ENCODE measurements at places on chromosomes 2 and 18. TPM values are rescaled to one million over a fixed set of nuclear protein-coding genes. Genes with fewer than 3 reads are reported as not detected.

The VWC2L gene
- 0.11 TPM for total RNA-seq

The ANKRD30BL gene
- total RNA-seq, result 1.3 TPM

DNA sequence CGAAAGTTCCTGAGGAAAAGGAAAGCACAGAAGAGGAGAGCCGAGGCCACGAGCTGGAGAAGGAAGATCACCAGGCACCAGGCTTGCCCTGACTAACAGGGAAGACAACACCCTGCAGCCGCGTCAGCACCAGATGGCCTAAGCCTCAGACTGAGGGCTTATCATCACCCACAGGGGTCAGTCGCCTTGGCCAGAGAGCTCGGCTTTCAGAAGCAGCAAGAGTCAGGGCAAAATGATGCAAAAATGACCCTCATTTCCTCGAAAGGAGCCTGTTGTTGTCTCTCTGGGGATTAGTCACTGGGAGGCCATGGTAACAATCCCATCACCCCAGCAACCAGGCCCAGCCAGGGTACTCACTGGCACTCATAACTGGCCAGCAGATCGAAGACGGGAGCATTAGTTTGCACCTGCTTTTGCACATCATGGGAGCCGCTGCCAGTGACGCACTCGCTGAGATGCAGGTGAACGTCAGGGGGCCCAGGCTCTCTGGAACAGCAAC, 42.7 kb upstream of the ZFP36L2 start:
- H3K27me3 ChIP-seq, result no peaks in the 10 kb centered on the region
- DNase-seq, result peak; percentile 91
- H3K27ac ChIP-seq, result peak overlapping the region; percentile 92

DNA sequence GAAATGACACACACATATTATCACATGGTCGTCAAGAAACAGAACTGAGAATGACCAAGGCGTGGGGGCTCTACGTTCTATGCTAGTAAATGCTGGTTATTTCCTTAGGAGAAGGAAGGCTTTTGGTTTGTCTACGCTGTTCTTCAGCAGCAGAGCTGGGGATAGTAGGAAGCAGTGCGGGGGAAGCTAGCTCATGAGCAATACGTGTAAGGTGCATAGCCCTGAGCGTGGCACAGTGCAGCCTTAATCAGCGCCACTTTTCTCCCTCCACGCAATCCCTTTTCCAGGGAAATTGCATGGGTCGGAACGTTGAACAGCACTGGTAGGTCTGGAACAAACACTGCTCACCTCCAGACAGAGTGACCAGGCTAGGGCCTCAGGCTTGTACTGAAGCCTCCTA, 199.6 kb upstream of the FBXO11 start:
- no peaks in the 10 kb centered on the region for H3K36me3 ChIP-seq
- H3K4me3 ChIP-seq, result no peak overlapping the region
- no peak for DNase-seq
- no peaks in the 10 kb centered on the region for H3K27me3 ChIP-seq

The TMEM150A gene
- total RNA-seq, result 22.3 TPM

- no peaks in the 10 kb centered on the region for H3K36me3 ChIP-seq
- H3K27ac ChIP-seq, result no peak overlapping the region
- no peak for DNase-seq
- H3K4me1 ChIP-seq, result no peaks in the 10 kb centered on the region
- H3K27me3 ChIP-seq, result no peaks in the 10 kb centered on the region
These were observed 30.6 kb upstream of the FAM237A start for GRCh38 chr2:206611736-206612135.

- H3K27ac ChIP-seq, result no peak overlapping the region
- H3K27me3 ChIP-seq, result no peaks in the 10 kb centered on the region
- no peak overlapping the region for H3K4me3 ChIP-seq
- no peaks in the 10 kb centered on the region for H3K36me3 ChIP-seq
- peaks cover 22% of the 10 kb centered on the region for H3K4me1 ChIP-seq
- DNase-seq, result no peak
These were observed 103.5 kb upstream of the PPP1CB start for GRCh38 chr2:28648147-28648546.

DNA sequence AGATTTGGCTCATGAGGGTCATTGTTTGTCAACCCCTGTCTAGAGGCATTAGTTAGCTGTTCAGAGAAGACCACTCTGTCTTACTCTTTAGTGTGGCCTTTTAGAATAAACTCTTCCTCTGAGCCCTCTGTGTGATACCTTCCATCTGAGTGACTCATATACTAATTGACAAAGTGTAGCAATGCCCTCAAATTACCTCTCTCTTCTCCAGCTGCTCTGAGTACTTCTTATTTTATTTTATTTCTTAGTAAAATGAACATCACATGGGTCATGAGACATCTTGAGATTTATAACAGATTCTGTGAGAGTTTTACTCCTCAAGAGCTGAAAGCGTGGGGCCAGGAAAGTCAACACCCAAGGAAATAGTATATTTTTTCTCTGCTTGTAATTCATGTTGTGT, 67.4 kb downstream of the KCTD18 start:
- no peak for DNase-seq
- no peak overlapping the region for H3K4me3 ChIP-seq
- no peaks in the 10 kb centered on the region for H3K36me3 ChIP-seq
- peaks cover 2% of the 10 kb centered on the region for H3K4me1 ChIP-seq
- H3K27ac ChIP-seq, result no peak overlapping the region

The GRHL1 gene
- total RNA-seq, result 0.87 TPM

GRCh38 chr2:85277416-85278158, 50.2 kb downstream of the TGOLN2 start:
- DNase-seq, result peak; percentile 73
- H3K27ac ChIP-seq, result peak overlapping the region; percentile 68
- H3K27me3 ChIP-seq, result no peaks in the 10 kb centered on the region
- no peak overlapping the region for H3K4me3 ChIP-seq
- no peaks in the 10 kb centered on the region for H3K36me3 ChIP-seq

The IL36G gene
- not detected for total RNA-seq

The NPPC gene
- total RNA-seq, result not detected

DNA sequence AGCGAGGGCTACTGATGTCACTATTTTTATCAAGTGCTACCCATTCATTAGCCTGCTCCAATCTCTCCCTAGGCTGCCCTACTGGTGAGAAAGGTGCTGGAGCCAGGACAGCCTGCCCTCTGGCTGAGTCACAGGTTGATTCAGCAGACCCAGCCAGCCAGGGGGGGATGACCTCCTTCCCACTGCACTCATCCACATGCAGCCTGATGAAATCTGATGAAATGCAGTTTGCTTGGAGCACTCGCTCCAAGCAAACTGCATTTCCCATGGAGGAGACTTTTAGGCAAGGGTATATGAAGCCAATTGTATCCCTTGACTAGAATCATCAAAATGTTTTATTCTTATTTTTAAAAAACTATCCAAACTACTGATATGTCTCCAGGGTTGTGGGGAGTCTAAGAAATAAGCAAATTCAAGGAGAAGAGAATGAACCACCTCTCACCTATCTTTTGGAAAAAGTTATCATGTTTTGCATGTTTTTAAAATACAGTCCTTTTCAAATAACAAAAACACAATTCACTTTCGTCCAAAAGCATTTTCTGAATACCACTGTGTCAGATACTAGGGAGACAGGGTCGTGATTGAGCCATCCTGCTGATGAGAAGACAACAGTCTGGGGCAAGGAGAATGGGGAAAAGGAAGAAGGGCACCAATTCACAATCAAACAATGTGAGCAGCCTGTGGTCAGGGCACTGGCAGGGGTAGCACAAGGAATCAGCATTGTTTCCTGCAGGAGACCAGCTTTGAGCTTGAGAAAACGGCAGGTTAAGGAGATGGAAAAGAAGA, 128.3 kb downstream of the AFF3 start:
- H3K36me3 ChIP-seq, result no peaks in the 10 kb centered on the region
- H3K27ac ChIP-seq, result no peak overlapping the region
- H3K4me3 ChIP-seq, result no peak overlapping the region
- H3K27me3 ChIP-seq, result no peaks in the 10 kb centered on the region

DNA sequence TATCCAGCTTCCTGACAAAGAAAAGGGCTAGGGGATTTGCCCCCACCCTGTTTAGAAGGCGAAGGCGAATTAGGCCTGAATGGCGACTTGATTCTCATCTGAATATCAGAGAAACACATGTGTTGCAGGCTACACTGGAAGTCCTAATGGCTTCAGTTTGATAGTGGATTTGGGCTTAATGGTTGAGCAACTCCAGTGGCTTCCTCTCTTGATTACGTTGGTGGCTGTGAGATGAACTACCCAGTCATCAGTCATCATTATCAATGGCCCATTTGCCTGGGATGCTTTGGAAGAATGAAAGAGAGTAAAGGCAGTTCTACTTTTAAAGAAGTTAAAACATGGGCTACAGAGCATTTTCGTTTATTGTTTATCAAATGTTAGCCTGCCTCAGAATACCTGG, 60.9 kb upstream of the IL1R1 start:
- no peak for DNase-seq
- H3K36me3 ChIP-seq, result no peaks in the 10 kb centered on the region
- H3K4me1 ChIP-seq, result peaks cover 2% of the 10 kb centered on the region
- H3K27ac ChIP-seq, result no peak overlapping the region
- H3K27me3 ChIP-seq, result no peaks in the 10 kb centered on the region

DNA sequence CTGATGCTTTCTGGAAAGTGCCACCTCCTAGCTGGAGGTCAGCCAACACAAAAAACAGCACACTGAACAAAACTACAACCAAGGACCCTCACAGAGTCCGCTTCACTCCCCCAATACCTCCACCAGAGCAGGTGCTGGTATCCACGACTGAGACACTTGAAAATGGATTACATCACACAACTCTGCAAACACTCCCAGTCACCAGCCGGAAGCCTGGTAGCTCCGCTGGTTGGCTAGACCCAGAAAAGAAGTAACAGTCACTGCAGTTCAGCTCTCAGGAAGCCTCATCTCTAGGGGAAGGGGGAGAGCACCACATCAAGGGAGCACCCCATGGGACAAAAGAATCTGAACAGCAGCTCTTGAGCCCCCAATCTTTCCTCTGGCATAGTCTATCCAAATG, 175.4 kb downstream of the LCLAT1 start:
- no peaks in the 10 kb centered on the region for H3K36me3 ChIP-seq
- no peak overlapping the region for H3K27ac ChIP-seq
- no peak overlapping the region for H3K4me3 ChIP-seq
- no peak for DNase-seq

The SERPINB11 gene
- total RNA-seq, result not detected

DNA sequence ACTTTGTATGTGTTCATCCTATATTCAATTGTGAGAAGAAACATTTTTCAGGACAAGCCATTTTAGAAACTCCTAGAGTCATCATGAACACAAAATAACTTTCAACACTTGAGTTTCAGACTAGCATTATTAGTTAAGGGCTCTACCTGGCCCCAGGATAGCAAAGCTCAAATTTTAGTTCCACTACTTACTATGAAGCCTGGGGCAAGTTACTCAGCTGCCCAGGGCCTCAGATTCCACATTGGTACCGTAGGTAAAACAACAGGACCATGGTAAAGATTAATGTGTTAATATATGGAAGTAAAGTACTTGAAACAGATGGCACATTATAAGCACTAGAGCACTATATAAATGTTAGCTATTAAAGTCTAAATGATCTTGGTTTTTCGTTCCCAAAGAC, 19.4 kb downstream of the MPPE1 start:
- H3K36me3 ChIP-seq, result no peaks in the 10 kb centered on the region
- no peak overlapping the region for H3K4me3 ChIP-seq
- H3K27me3 ChIP-seq, result no peaks in the 10 kb centered on the region
- no peaks in the 10 kb centered on the region for H3K4me1 ChIP-seq
- DNase-seq, result no peak

DNA sequence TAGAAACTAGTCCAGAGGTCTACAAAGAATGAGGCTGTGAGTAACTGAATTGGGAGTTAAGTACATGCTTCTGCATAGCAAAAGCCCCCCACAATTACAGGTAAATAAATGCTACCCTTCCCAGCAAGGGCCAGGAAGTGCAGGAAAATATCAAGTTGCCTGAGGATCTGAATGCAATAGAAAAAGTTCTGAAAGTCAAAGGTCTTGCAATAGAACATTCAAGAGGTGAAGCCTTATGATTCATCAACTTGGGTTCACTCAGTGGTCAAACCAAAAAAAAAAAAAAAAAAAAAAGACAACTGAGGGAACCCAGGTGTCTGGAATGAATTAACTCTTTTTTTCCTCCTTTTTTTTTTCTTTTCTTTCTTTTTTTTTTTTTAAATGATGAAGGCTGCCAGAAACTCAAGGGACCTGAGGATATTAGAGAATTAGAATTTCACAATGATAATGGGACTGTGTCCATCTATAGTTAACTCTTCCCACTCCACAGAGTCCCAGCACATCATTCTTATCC, 42.9 kb upstream of the RFX8 start:
- no peak overlapping the region for H3K4me3 ChIP-seq
- peaks cover 3% of the 10 kb centered on the region for H3K4me1 ChIP-seq
- DNase-seq, result no peak

The SPDYA gene
- total RNA-seq, result 4.3 TPM

The POTEI gene
- total RNA-seq, result 0.60 TPM

The VSNL1 gene
- total RNA-seq, result 9.4 TPM

The MC5R gene
- total RNA-seq, result not detected

GRCh38 chr2:98568161-98568956, 40.0 kb downstream of the COA5 start:
- no peaks in the 10 kb centered on the region for H3K27me3 ChIP-seq
- H3K4me3 ChIP-seq, result no peak overlapping the region
- H3K27ac ChIP-seq, result no peak overlapping the region

The SLC11A1 gene
- total RNA-seq, result 3.4 TPM

DNA sequence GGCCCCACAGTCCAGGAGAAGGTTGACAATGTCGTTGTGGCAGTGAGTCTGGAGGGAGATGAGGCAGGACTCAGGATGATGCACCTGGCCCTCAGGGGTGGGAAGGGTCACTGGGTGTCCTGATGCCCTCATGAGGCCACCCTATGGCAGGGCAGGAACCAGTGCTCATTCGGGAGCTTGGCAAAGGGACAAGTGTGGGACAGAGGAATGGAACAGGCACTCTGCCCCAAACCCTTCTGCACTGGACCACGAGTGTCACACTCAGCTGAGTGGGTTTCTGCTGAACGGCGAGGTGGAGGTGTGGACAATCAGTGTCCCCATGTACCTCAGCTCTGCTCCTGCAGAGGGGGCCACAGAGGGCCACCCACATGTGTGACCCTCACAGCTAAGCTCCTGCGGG, 32.0 kb downstream of the ANKMY1 start:
- H3K27ac ChIP-seq, result no peak overlapping the region
- H3K36me3 ChIP-seq, result no peaks in the 10 kb centered on the region
- no peak for DNase-seq
- no peak overlapping the region for H3K4me3 ChIP-seq

GRCh38 chr2:230866756-230867523, 2.2 kb downstream of the ITM2C start:
- peaks cover 7% of the 10 kb centered on the region for H3K4me1 ChIP-seq
- no peaks in the 10 kb centered on the region for H3K27me3 ChIP-seq
- H3K4me3 ChIP-seq, result no peak overlapping the region
- no peaks in the 10 kb centered on the region for H3K36me3 ChIP-seq
- no peak overlapping the region for H3K27ac ChIP-seq
- DNase-seq, result peak; percentile 55

GRCh38 chr2:1528273-1529064, 115.2 kb downstream of the TPO start:
- H3K4me3 ChIP-seq, result no peak overlapping the region
- no peaks in the 10 kb centered on the region for H3K4me1 ChIP-seq
- H3K36me3 ChIP-seq, result no peaks in the 10 kb centered on the region
- H3K27me3 ChIP-seq, result no peaks in the 10 kb centered on the region

The PLCD4 gene
- 0.47 TPM for total RNA-seq

- peaks cover 5% of the 10 kb centered on the region for H3K4me1 ChIP-seq
- DNase-seq, result no peak
- no peaks in the 10 kb centered on the region for H3K27me3 ChIP-seq
- no peaks in the 10 kb centered on the region for H3K36me3 ChIP-seq
- H3K27ac ChIP-seq, result no peak overlapping the region
- no peak overlapping the region for H3K4me3 ChIP-seq
These were observed 15.7 kb upstream of the MAT2A start for GRCh38 chr2:85523062-85523902.

The RPL31 gene
- total RNA-seq, result 2,695 TPM

- H3K27me3 ChIP-seq, result no peaks in the 10 kb centered on the region
- no peak for DNase-seq
- H3K4me3 ChIP-seq, result no peak overlapping the region
- no peak overlapping the region for H3K27ac ChIP-seq
These were observed 33.3 kb downstream of the ABCB11 start for GRCh38 chr2:168997794-168998193.

The SMAD7 gene
- 12.5 TPM for total RNA-seq

All from ovary (tissue), 10 donors.